ENCODE measurements at places on chromosomes 2 and 18.
A peak's percentile ranks its signal among the peaks of the same experiment; 100 is the strongest.

DNA sequence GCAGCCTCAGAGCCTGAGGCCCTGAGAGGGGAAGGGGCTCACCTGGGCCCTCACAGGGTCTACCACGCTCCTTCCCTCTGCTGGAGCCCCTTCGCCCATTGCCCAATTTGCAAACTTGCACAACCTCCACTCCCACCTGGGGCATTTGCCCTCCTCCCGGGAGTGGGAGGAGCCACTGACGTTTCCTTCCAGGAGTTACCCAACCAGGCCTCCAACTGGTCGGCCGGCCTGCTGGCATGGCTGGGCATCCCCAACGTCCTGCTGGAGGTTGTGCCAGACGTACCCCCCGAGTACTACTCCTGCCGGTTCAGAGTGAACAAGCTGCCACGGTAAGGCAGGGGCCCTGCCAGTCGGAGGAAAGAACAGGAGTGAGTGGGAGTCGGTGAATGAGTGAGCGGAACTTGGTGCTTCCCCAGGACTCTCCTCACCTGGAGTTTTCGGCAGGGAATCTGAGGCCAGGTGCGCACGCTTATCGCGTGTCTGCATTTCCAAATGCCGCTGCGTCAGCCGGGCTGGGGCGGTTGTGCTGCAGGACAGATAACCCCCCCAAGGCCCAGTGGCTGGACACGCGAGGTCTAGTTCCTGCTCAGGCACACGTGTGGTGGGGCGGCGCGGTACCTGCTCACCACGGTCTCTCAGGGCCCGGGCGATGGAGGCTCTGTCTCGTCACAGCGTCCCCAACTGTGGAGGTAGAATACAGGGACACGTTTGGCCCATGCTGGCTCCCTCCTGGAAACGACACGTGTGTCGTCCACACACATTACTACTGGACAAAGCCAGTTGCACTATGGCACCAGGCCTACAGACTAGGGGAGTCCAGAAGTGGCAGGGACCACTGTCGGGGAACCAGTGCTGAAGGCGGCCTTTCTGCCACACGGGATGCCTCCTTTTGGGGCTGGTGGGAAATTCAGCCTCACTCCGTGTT lies 11.7 kb downstream of the ANO7 start:
- no peak for DNase-seq

GRCh38 chr2:122366969-122367645 lies 611.7 kb downstream of the TSN start:
- no peak for DNase-seq

GRCh38 chr18:72830109-72830508 lies 37.7 kb downstream of the NETO1 start:
- no peak for DNase-seq

- no peak for DNase-seq
Measured at GRCh38 chr18:13422541-13423147, 204.1 kb downstream of the LDLRAD4 start.

GRCh38 chr2:182705761-182706160 lies 10.3 kb upstream of the DNAJC10 start:
- DNase-seq = no peak

DNA sequence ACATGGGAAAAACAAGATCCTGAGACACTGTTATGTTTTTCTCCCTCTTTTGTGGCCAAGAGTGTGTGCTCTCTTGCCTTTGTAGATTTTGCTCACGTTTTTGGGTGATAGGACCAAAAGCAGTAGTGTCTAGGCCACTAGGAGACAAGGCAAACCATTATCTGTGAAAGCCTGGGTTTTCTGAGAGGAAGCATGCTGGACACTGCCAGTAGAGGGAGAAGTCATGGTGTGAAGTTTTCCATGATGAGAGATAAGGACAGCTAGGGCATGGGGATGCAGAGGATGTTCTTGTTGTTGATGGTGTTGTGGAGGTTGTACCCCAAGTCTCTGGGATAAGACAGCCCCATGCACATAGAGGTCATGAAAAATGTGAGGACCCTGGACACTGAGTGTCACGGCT lies 285.3 kb downstream of the SOX11 start:
- no peak for DNase-seq

DNA sequence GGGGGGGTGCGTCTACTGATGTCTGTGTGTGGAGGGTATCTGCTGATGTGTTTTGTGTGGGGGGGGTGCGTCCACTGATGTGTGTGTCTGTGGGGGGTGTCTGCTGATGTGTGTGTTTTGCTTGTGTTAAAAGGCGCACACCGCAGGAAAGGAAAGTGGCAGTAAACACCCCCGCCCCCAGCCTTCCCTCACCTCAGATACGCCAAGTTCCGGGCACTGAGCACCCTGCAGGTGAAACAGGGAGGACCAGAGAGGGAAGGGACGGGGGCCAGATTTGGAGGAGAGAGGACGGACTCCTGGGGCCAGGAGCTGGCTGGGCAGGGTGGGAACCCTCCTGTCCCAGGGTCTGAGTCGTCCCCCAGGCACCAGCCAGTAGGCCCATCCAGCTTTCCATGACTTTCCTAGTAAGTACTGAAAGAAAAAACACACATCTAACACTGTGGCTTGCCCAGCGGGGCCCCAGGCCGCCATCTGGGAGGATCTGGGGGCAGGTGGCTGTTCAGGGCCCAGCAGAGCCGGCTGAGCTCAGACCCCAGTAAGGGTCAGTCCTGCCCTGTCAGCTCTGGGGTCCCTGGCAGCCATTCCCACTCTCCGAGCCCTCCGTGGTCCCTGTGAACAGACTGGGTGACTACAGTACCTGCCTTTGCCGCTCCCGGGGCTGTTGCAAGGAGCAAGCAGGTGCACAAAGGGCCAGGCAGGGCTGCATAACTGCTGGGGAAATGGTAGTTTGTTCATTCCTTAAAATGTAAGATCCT lies 126.9 kb downstream of the NFATC1 start:
- DNase-seq = no peak

GRCh38 chr18:13464432-13465123 lies 246.0 kb downstream of the LDLRAD4 start:
- DNase-seq = peak; percentile 76

DNA sequence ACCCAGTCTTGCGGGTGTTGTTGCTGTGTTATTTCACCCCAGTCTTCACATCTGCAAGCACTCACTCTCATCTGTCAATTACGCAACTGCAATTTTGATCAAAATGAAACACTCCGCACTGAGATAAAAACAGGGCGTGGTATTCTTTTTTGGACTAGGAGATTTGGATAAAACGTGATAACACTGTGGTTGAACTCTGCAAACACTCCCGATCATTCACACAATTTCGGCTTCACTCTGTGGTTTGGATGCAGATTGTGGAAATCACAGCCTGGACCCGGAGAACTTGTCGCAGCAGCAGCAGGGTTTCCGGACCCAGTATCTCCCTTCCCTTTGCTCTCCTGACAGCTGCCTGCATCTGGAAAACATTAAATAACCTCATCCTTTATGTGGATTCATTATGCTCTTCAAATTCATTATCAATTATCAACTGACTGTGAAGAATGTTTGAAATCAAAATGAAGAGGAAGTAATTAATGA lies 49.4 kb upstream of the APCDD1 start:
- DNase-seq = no peak

- DNase-seq = no peak
Measured at GRCh38 chr2:203797712-203798111, 69.9 kb upstream of the CTLA4 start.

DNA sequence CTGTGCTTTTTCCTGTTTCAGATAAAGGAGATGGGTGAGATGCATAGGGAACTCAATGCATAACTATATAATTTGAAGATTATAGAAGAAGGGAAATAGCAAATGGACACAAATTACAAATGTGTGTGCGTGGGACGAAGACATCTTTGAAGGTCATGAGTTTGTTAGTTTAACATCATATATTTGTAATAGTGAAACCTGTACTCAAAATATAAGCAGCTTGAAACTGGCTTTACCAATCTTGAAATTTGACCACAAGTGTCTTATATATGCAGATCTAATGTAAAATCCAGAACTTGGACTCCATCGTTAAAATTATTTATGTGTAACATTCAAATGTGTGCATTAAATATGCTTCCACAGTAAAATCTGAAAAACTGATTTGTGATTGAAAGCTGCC lies 16.4 kb upstream of the MSH2 start:
- no peak for DNase-seq

DNA sequence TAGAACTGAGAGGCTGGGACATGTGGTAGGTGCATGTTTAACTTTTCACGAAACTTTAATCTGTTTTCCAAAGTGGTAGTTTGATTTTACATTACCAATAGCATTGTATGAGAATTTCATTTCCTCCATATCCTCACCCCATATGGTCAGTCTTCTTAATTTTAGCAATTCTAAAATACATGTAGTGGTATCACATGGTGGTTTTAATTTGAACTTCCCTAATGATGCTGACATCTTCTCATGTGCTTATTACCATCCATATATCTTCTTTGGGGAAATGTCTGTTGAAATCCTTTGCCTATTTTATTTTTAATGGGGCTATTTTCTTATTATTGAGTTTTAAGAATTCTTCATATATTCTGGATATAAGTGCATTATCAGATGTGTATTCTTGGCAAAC lies 89.3 kb downstream of the BCL2L11 start:
- DNase-seq = no peak

GRCh38 chr2:69830045-69830905 lies 815 bp downstream of the GMCL1 start:
- peak; percentile 37 for DNase-seq

- DNase-seq = no peak
Measured at GRCh38 chr2:172539767-172540166, 16.1 kb upstream of the PDK1 start.

DNA sequence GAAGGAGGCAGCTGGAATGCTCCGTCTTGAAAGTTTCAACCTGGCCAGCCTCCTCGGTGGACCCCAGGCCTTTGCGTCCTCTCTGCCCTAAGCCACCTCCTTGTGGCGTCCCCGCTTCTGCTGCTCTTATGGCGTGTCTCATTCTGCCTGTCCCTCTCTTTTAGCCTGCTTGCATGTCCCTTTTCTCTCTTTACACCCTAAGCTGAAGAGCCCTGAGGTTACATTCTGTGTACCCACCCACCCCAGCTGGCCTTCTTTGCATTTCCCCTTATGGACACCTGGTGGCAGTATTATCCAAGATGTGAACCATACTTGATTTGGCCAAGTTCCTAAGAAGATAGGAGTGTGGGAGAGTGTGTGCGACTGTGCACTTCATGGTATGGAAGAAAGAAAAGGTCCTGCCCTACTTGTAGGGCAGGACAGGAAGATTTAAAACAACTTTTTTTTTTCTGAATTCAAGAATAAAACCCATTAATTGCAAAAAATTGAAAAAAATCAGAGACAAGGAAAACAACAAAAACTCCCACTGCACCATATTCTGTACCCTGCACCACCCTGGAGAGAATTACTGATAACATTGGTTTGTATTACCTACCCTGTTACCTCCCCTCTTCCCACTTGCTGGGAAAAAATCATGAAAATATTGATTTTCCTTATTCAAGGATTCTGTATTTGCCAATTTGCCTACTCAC lies 77.4 kb downstream of the DYSF start:
- peak; percentile 64 for DNase-seq

DNA sequence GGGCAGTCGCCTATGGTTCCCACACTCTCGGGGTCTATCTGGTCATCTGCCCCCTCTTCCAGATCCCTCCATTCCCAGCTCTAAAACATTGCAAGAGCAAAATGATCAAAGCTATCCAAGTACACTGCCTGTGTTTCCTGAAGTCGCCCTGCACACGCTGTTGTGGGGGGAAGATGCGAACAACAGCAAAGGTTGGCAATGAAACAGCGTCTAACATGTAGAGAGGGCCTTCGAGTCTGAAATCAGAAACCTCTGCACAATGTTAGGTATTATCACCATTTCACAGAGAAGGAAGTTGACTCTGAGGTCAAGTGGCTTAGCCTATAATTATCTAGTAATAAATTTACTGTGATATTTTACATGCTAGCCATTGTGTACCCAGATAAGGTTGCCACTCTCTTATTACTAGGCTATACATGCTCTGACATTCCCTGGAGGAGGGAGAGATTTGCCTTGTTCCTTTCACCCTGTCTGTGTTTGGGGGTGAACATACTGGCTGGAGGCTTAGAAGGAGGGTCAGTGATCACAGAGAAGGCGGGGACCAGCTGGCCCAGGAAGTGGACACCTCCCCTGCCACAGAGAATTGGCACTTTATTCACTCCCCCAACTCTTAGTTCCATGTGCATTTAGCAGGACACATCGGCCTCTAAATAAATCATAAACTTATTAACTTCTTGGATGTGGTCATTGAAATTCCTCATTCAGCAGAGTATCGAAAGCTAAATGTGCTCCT lies 36.8 kb downstream of the KCTD1 start:
- DNase-seq = no peak

DNA sequence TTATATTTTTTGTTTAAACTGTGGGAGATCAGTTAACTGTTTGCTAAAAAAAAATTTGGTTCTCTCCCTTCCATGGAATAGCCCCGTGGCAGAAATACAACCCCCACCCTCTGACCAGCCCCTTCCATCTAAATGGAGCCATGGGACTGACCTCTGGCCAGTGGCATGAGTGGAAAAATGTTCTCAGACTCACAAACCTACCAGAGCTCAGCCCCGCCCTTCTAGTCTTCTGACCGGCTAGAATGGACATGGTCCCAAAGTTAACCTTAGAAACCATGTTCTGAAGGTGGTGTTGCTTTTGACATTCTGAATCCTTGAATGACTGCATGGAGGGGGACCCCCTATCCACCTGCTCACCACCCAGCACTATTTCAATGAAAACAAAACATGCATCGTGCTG lies 1.3 kb upstream of the CHRNA1 start:
- DNase-seq = no peak

DNA sequence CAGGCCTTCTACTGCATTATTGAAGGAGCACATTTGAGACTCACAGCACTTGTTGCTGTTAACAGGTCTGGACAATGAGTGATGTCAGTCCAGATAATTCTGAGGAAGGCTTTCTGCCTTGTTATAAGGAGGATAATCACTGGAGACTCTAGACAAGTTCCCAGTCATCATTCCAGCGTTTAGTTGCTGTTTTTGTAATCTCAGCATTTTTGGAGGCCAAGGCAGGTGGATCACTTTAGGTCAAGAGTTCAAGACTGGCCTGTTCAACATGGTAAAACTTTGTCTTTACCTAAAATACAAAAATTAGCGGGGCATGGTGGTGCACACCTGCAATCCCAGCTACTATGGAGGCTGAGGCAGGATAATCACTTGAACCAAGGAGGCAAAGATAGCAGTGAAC lies 39.6 kb upstream of the TRIM43B start:
- DNase-seq = no peak

DNA sequence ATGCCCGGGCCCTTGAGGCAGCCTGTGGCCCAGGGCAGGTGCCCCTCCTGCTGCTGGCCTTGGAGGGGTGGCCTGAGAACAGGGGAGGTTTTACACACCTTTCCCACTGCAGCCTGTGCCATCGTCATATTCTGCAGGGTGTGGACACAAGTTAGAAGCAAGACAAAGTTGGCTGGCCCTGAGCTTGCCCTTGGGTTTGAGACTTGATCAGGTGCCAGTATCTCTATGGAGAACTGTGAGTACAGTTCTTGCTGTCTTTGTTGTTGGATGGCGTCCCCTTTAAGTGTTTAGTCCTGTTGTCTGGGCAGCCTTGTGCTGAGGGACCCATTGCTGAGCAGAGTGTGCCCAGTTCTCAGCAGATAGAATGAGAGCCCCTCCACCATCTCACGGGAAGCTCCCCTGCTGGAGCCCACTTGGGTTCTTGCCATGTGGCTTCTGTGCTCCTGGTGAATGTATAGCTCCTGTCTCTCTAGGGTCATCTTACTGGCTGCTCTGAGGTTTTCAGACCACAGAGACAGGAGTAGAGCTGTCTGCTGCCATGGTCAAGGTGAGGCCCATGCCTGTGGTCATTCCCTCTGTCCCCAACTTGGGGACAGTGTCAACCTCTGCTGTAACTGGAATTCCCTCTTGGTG lies 115.9 kb downstream of the SH3RF3 start:
- DNase-seq = no peak

GRCh38 chr18:48902023-48902855 lies 48.5 kb downstream of the SMAD7 start:
- no peak for DNase-seq

GRCh38 chr2:235532307-235532706 lies 38.5 kb downstream of the AGAP1 start:
- no peak for DNase-seq
